ENCODE measurements at places on chromosomes 2 and 18.

DNA sequence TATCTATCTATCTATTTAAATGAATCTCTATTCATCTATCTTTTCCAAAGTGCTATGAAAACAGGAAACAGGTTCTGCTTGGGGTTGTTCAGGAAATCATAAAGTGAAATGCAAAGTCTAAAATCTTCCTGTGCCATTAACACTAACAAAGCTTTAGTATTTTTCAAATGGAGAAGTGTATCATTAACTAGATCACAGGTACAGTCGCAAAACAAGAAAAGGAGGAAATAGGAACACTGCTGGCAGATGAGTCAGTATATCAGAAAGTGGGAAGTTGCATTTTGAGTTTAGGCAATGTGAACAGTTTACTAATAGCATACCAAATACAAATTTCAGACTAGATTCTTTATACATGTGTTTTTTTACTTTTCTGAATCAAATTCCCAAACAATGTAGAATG is 888.5 kb upstream of the FSHR start:
- no peak for DNase-seq

- DNase-seq, result no peak
Observed at GRCh38 chr2:161990741-161991140, 83.3 kb downstream of the DPP4 start.

- DNase-seq, result no peak
Observed at GRCh38 chr18:5678779-5679406, 135.1 kb upstream of the EPB41L3 start.

- no peak for DNase-seq
Observed at GRCh38 chr2:215833531-215834162, 179.7 kb downstream of the MREG start.

GRCh38 chr2:239114119-239114581 is 266.3 kb downstream of the TWIST2 start:
- no peak for DNase-seq

DNA sequence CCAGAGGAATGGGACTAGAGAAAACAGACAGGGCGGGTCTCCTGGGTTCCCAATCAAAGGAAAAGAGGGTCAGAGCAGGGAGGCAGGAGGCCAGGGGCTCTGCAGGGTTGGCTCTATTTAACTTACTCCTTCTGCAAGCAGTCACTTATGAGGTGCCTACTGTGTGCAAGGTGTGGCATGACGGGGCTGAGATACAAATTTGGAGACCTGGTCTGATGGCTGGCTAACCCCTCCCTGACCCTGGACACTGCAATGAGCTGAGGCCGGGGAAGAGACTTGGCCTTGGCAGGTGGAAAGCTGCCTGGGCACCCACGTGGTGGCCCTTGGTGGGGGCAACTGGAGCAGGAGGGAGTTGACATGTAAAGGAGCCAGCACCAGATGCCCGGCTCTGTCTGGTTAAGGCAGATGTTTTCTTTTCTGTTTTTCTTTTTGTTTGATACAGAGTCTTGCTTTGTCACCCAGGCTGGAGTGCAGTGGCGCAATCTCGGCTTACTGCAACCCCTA is 148.5 kb upstream of the GATA6 start:
- no peak for DNase-seq

DNA sequence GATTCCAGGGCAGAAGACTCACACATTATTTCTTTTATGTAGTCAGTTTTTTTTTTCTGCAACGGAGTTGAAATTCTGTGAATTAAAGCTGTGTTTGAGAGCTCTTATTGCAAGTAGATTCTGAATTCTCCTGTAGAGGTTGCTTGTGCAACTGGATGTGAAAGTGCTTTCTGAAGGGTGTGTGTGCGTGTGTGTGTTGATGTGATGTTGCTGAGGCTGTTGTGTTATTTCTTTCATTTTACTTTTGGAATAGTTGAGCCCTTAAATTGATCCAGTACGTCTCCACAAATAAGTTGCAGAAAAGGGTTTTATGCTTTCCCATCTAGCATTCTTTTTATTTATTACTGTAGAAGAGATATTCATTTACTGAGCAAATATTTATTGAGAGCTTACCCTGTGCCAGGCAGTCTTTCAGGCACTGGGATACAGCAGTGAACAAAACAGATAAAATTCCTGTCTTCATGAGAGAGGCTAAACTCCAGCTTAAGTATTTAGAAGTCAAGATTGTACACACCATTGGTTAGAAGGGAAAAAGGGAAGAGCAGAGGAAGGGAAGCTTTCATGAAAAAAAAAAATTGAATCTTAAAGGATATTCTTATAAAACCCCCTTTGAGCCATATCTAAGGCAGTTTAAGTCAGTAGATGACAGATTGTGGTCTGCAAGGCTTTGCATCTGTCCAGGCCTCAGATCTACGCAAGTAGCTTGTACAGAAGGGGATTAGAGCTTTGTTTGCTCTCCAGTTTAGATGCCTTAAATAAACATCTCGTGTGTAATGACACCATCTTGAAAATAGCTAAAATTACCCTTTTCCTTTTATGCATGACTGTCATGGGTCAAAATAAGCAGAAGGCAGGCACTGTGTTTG is 58.2 kb downstream of the MYO1B start:
- no peak for DNase-seq

DNA sequence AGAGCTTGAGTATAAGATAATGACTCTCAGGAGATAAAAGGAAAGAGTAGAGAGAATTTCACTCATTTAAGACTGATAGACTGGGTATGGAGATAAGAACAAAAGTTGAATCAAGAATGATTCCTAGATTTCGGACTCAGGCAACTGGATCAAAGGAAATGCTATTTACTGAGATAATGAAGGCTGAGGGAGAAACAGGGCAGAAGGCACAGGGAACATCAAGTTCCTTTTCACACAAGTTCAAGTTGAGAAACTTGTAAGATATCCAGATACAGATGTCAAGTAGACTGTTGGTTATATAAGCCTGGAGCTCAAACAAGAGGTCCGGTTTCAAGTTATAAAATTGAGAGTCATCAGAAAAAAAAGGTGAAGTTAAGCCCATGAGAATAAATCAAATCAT is 360.8 kb downstream of the TNS1 start:
- no peak for DNase-seq

DNA sequence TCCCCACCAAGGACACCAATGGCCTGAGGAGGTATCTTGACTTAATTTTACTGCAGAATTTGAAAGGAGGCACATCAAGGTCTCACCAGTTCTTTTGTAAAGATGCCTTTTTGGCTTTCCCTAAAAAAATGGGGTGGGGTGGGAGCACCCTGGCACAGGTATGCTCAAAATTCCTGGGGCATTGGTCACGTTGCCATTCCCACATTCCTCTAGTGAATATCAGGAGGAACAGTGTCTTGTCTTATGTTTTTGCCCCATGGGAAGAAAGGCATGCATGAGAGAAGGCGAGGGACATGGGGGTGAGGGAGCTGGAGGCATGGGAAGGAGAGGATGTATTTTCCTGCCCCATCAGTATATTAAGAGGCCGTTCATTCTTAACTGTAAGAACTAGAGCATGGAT is 275.3 kb downstream of the CMPK2 start:
- DNase-seq, result no peak

GRCh38 chr2:186887107-186888090 is 38.4 kb upstream of the ZSWIM2 start:
- DNase-seq, result no peak

DNA sequence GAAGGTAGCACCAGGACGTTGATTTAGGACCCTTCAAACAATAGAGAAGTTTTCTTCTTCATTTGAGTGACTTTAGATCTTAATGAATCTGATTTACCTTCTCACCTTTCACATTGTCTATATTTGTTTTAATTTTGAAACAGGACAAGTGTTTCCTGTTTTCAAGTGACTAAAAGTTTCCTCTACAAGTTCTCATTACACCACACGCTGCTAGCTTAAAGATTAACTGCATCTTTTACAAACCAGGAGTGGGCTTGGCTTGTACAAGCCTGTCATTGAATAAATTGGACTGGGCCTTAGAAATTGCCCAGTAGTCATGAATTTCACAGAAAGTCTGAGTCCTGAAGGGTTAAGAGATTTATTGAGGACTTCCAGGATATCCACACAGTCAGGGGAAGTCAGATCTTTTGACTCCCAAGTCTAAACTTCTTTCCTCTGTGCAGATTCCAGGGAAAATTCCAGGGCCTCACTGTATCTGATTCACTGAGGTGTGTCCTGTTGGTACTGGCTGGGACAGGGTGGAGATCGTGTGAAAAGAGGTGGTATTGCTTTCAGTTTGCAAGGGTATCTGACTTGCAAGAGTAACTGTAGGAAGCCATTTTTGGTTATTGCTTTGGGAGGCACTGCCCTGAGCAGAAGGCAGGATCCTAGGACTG is 3.4 kb downstream of the SGPP2 start:
- DNase-seq, result peak; percentile 3

GRCh38 chr2:85765081-85765731 is 11.4 kb downstream of the ATOH8 start:
- no peak for DNase-seq

- no peak for DNase-seq
Observed at GRCh38 chr2:215352602-215353001, 40.7 kb downstream of the ATIC start.

- no peak for DNase-seq
Observed at GRCh38 chr2:214075456-214075855, 335.4 kb upstream of the VWC2L start.

GRCh38 chr18:69845593-69846506 is 101.8 kb downstream of the CD226 start:
- no peak for DNase-seq

GRCh38 chr2:34899079-34899478 is 1300.0 kb upstream of the FAM98A start:
- no peak for DNase-seq

DNA sequence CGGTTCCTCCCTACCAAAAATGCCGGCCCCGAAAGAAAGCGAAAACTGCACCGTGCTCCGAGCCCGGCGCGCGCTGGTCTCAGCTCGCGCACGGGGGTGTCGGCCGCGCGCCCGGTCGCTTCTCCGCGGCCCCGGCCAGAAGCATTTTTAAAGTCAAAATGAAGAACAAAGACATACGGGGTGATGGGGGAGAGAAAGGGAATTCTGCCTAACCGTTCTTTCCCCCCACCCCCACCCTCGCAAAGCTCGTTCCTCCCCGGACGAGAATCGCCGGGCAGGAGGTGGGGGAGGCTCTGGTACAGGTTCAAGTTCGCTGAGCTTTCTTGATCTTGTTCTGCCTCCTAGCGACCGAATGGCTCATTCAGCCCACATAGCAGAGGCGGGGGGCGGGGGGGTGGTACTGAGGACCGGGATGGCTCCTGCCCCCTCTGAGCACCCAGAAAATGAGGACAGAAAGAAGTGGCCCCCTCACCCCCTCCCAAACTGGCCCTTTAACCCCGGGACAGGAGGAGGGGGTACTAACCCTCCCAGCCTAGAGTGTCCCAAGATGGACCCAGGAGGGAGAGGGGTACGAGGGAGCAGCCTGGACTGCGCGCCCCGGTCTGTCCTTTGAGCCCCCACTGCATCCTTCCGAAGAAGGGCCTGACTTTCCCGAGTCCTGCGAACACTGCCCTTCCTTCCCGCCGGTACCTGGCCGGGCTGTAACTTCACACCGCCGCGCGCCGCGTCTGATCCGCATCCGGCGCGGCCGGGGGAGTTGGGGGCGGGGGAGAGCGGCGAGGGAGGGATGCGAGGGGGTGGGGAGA is 3.1 kb downstream of the BCL11A start:
- DNase-seq, result peak; percentile 9

DNA sequence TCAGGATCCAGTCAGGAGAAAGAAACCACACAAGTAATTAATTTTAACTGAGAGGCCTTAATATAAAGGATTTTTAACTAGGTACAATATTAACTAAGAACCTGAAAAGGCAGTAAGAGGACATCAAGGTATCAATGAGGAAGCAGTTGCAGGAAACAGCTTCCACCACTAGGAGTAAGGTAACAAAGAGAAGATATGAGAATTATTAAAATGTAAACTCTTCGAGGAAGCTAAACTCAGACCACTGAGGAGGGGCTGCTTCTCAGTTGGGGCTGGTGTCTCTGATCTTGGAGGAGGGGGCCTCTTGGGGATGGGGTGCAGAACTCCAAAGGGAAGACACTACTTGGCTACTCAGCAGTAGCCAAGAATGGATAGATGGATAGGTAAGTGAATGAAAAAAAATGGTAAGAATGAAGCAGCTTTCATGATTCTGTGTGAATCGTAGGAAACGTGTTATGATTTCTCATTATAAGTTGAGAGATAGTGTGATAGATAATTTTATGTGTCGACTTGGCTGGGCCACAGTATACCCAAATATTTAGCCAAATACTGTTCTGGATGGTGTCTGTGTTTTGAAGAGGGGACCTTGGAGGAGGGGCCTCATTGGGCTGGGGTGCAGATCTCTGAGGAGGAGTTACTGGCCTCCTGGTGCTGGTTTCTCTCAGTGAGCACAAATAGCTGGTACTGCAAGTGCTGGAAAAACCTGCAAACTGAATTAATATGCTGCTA is 547.7 kb upstream of the LRRTM1 start:
- DNase-seq, result no peak

DNA sequence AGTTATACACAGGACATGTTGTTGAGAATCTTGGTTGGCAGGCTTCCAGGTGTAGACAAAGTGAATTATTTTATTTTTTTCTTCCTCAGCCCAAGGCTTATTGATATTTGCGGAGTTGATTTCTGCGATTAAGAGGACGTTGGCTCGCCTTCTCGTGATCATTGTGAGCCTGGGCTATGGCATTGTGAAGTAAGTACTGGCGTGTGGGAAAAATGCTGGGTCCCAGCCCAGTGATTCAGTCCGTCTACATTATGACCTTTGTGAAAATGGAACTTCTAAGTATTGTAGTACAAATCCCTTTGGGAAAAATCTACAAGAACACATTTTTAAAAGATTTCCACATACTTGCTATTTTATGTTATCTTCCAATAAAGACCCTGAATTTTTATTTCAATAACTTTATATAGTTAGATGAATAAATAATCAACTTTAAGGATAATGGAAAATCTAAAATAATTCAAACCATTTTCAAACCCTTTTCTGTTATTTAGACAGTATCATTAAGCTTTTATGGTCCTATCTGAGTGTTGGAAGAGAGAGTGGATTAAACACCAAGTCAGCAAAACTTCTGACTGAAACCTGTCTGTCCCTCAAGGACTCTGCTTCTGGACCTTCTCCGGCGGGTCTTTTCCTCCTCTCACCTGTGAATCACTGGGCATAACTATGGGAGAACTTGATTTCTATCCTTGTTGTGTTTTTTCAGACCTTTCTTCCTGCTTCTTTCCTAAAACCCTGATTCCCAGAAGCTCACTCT is 31.0 kb downstream of the TMEM87B start:
- no peak for DNase-seq

GRCh38 chr18:34592961-34593382 is 117.1 kb upstream of the DTNA start:
- no peak for DNase-seq

GRCh38 chr2:42296226-42296625 is 64.8 kb downstream of the COX7A2L start:
- no peak for DNase-seq

All from activated naive CD4-positive, alpha-beta T cell treated with Interleukin-2 at 50 U/mL for 16 hours (primary cell).